ENCODE measurements at places on chromosomes 7 and 10.

- DNase-seq: no peak
These were observed 12.1 kb downstream of the EPDR1 start for GRCh38 chr7:37932543-37932942.

GRCh38 chr7:46411236-46411635 is 490.2 kb upstream of the IGFBP3 start:
- DNase-seq: no peak

GRCh38 chr7:104723001-104723400 is 291.0 kb upstream of the KMT2E start:
- DNase-seq: no peak

GRCh38 chr7:93551063-93551895 is 23.2 kb downstream of the CALCR start:
- no peak for DNase-seq

GRCh38 chr7:156604836-156605695 is 35.5 kb upstream of the RNF32 start:
- no peak for DNase-seq

DNA sequence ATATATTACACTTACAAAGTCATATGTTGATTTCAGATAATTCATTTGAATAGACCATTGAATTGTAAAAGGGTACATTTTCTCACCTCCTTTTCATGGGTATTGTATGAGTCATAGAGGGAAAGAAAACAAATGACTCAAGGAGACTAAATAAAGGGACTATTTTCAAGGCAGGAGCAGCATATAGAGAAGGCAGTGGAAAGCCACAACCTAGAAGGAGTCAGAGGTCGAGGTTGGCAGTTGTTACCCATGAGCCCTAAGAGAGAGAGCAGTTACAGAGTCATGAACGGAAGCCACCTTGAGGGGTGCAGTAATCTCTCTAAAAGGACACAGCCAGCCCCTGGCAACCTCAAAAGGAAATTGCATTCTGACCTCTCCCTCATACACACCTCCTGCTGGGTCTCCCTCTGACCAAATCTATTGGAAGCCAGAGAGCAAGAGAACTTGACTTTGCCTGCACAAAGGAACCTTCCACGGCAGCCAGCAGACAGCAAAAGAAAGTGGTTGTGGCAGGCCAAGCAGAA is 137.9 kb downstream of the GRM8 start:
- no peak for DNase-seq

- DNase-seq: no peak
These were observed 111.0 kb downstream of the EGFR start for GRCh38 chr7:55129541-55130394.

GRCh38 chr10:34781711-34782110 is 33.4 kb downstream of the PARD3 start:
- DNase-seq: no peak

DNA sequence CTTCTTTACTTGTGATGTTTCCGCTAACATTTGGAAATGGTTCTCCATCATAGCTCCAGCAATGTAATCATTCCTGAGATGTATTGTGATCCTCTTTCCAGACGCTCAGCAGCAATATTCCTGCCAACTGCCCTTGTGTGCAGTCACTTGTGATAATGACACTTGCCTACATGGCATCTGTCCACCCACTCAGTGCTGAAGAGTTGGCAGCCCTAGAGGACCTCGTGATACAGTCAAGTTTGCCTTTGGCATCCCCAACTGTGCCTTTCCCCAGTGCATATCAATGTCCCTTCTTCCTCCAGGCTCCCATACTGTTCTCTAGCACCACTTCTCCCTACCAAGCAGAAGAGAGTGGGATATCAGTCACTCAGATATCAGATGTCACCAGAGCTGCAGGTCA is 64.9 kb downstream of the MYOF start:
- no peak for DNase-seq

DNA sequence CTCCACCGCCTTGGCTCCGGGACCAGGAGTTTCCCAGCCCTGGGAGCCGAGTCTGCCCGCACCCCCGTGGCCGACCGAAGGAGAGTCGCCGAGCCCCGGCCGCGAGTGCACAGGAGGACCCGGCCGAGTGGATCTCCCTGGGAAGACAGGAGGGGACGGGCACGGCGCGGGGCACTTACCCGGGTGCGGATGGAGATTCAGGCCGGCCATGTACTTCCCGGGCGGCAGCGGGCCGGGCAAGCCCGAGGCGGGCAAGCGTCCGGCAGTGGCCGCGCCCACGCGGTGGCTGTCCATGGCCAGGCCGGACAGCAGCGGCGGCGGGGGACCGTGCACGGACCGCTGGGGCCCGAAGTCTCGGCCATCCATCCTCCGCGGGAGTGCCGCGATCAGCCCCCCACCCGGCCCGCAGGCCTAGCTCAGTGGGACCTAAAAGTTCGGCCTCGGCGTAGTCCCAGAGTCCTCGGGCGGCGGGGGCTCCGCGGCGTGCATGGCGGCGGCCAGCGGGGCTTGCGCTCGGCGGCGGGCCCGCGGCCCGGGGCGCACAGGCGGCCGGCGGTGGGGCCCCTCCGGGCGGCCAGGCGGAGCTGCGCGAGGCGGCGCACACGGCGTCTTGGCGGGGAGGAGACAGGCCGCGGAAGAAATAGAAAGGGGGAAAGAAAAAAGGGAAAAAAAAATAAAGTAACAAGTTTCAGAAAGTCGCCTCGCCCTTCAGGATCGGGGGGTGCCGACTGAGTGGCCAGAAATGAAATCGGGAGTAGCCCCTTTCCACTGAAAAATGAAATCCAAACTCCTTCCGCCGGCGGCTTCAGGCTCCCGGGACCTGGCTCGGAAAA is 2.5 kb downstream of the TNRC18 start:
- peak; percentile 23 for DNase-seq

DNA sequence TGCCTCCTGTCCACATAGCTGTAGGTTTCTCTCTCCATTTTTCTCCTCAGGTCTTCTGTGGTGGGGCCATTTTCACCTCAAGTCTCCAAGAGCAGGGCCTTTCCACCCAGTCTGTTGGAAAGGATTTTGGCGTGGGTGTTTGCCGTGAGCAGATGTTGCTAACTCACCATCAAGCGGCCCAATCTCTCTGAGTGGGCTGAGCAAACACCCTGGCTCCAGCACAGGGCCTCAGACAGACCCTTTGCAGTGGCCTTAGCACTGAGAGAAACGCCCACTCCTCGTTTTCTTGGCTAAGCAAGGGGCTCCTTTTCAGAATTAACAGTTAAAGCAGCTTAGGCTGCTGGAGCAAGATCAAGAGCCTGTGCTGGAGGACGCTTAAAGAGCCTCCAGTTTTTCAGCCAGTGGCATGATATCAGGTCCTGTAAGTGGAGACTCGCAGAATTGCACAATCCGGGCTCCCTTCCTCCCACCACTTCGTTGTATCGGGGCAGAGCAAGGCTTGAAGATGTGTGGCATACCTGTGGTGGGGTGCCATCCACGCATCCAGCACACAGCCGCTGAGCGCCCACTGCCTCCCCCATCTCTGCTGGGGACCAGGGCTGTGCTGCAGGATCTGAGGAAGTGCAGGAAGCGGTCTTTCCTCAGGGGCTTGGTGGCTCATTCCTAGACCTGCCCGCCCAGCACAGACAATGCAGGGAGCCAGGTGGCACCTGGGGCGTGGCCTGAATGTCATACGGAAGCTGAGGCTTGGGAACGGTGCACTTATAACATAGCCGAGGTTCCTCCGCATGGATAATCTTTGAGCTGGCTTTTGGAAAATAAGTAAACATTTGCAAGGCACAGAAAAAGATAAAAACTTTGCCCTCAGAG is 142.7 kb downstream of the ADARB2 start:
- no peak for DNase-seq

- DNase-seq: no peak
These were observed 56.0 kb downstream of the ZNF800 start for GRCh38 chr7:127336458-127336857.

DNA sequence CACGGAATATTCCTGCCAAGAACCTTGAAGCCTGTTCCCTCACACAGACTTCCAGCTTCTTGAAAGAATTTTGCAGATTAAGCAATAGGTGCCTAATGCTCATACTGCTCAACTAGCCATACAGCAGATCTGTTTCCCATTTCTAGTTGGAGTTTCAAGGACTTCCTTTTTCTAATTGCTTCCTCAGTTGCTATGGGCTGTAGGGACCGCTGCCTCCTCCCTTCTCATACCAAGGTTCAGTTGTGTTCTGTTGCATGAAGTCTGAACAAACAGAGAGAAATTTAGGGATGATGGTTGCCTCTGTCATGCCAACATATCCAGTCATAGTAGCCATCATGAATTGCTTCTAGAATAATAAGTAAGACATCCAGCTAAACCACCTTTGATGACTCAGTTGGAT is 6.8 kb downstream of the ITGA8 start:
- no peak for DNase-seq

DNA sequence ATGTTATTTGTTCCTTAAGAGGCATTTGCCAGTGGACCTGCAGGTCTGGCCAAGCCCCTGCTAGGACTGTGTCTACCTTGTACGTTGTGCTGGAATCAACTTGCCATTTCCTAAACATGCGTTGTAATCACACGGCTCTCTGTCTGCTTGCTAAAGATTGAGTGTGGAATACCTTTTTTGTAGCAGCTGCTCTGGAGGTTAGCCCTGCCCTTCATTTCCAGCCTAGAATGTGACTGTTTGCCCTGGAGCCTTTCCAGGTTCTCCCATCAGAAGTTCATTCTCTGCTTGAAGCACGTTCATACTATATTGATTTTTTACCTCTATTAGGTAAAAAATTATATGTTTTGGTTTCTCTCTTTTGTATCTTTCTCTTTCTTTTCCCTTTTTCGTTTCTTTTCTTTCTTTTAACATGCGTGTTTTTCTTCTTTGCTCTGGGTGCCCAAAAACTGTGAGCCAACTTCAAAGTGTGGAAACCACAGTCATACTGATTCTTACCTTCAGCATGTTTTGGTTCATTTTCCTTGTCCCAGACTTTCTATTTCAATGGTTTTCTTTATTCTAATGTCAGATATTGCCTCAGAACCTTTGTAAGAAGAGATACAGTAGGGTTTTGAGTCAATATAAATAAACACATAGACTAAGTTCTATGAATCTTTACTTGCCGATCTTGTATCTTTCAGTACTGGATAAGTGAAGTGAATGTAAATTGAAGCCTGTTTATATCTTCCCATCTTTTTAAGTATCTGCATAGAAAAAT is 111.9 kb upstream of the RPA3 start:
- no peak for DNase-seq

DNA sequence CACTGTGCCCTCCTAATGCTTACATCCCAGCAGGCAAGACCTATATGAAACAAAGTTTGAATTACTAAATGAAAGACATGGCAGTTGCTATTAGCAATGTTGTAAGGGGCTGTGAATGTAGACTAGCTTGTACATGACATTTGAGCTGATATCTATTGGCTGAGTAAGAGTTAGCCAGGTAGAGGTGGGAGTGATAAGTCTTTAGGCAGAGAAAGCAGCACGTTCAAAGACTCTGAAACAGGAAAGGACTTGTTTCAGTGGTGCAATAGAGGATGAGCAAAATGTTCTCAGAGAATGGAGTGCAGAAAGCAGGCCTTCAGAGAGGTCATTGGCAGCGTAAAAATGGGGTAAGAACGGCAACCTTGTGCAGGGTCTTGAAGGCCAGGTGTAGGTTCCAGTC is 687.6 kb downstream of the AUTS2 start:
- no peak for DNase-seq

DNA sequence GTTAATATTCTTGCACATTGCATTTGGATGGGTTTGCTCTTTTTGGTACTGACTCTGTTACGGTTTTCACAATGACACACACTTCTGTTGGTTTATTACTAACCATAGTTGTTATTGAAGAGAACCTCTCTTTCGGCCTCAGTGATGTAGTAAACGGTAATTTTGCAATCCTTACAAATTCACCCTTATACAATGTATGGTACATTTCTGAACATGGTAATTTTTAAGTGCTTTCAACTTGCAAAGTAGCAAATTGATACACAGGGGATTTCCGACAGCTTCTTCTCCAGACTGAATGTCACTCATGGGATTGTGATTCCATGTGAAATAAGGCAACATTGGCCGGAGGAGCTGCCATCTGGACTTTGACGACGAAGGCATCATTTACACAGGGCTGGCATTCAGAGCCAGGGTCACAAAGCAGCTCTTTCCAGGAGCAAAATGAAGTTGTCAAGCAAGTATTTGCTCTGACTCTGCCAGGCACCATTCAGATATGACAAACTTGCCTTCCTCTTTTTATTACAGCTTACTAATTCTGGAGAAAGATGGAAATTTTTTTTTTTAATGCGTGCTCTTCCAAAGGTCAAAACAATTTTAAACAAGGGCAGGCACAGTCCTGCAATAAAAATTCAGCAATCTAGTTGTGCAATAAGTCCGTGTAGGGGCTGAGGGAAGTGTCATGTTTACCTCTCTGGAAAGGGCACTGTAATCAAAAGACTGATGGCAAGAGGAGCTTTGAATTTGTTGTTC is 711.5 kb upstream of the C7orf33 start:
- no peak for DNase-seq

Measured in stimulated activated naive CD8-positive, alpha-beta T cell treated with anti-CD3 and anti-CD28 coated beads, Interleukin-15, Interleukin-2, amounts not matched to agents 100 U/mL and 50 U/mL, for 24 hours (primary cell).